A673 (cell line): ENCODE measurements at places on chromosomes 1 and 21.

DNA sequence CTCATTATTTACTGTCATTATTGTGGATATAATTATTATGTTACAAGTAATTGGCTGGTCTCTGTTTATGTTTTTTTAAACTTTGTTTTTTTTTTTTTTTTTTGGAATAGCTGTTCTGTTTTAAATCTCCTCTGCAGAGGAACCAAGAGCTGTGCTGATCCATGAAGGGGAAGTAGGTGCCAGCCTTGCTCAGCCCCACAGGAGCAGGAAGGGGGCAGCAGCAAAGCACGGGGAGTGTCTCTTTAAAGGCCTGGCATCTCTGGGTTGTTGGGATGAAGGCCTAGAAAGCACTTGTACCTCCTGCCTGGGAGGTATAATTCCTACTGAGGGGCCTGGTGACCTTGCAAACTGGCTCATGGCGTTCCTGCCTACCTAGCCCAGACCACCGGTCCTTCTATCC is 2.5 kb upstream of the GRHL3 start:
- H3K4me3 ChIP-seq: no peak overlapping the region
- no peaks in the 10 kb centered on the region for H3K36me3 ChIP-seq
- no peak for DNase-seq
- H3K4me1 ChIP-seq: peaks cover 24% of the 10 kb centered on the region

- no peak for DNase-seq
- H3K4me3 ChIP-seq: no peak overlapping the region
- no peaks in the 10 kb centered on the region for H3K4me1 ChIP-seq
Observed at GRCh38 chr1:244254467-244254866, 197.2 kb downstream of the ADSS2 start.

- H3K36me3 ChIP-seq: no peaks in the 10 kb centered on the region
- H3K4me1 ChIP-seq: peaks cover 77% of the 10 kb centered on the region
- H3K27ac ChIP-seq: peak overlapping the region; percentile 15
- DNase-seq: no peak
Observed at GRCh38 chr1:57272601-57273000, 151.3 kb downstream of the DAB1 start.

DNA sequence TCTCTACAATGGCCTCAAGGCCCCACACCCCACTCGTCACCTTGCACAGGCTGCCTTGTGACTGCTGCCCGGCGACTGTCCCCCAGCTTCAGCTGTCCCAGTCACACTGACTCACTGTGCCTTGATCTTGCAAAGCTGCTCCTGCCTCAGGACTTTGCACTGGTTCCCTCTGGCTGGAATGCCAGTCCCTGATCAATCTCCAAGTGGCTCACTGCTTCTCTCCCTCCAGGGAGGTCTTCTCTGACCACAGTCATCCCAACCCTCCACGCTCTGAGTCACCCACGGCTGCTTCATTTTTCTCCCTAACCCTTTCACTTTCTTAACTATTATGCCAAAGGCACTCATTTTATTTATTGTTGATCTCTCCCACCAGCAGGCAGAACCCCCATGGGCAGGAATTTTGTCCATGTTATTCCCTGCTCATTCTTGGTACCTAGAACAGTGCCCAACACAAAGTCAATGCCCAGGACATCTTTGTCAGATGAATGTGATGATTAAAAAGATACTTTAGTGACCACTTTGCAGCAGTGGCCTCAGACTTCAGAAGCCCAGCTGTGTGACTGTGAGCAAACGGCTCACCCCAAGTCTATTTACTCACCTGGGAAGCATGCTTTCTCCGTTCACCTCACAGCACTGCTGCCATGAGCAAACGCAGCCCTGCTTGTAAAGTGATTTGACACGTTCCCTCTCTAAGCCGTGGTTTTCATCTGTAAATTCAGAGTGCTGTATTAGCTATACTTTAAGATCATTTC is 53.4 kb downstream of the ZBTB18 start:
- H3K27me3 ChIP-seq: peaks cover 20% of the 10 kb centered on the region
- H3K4me3 ChIP-seq: no peak overlapping the region
- H3K4me1 ChIP-seq: peaks cover 9% of the 10 kb centered on the region
- no peak for DNase-seq
- no peaks in the 10 kb centered on the region for H3K36me3 ChIP-seq

DNA sequence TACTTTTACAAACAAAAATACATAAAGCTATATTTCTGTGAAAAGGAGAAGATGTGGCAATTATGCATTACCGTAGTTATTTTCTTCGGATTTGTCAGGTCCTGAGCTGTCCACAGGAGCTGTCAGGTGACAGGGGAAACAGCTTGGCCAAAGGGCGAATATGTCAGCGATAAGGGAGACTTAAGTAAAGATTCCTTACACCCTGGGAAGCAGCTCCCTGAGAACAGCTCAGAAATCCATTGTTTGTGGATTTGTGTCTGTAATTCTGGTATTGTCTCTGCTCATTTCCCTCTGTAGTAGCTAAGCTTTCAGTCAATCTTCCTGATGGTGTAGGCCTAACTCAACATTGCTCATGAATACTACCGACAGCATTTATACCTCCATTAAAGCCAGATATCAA is 7.1 kb upstream of the CD34 start:
- no peaks in the 10 kb centered on the region for H3K4me1 ChIP-seq
- H3K36me3 ChIP-seq: no peaks in the 10 kb centered on the region
- no peak for DNase-seq

- DNase-seq: no peak
- no peak overlapping the region for H3K4me3 ChIP-seq
- H3K27me3 ChIP-seq: no peaks in the 10 kb centered on the region
- no peaks in the 10 kb centered on the region for H3K4me1 ChIP-seq
- H3K27ac ChIP-seq: no peak overlapping the region
Observed at GRCh38 chr21:42711667-42712066, 58.2 kb downstream of the PDE9A start.

GRCh38 chr1:160066829-160067745 is 2.9 kb downstream of the KCNJ10 start:
- H3K27me3 ChIP-seq: peaks cover 14% of the 10 kb centered on the region
- H3K36me3 ChIP-seq: no peaks in the 10 kb centered on the region
- DNase-seq: peak; percentile 20
- H3K27ac ChIP-seq: no peak overlapping the region

DNA sequence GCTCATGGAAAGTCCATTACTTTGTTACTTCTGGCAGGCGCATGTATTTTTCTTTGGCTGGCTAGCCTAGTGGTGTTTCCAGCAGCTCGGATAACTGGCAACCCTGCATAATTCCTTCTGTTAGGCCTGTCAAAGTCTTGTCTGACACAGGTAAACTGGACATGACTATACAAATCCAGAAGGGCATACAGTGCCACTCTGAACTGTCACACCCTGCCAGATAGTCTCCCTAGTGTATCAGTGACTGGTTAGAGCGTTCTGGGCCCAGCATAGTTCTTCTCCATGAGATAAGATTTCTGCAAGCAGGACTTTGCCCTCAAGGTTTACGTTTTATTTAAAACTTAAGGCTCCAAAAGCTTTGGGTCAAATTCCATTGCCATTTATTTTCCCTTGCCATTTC is 177.7 kb upstream of the GORAB start:
- no peaks in the 10 kb centered on the region for H3K36me3 ChIP-seq
- H3K27ac ChIP-seq: no peak overlapping the region
- H3K27me3 ChIP-seq: no peaks in the 10 kb centered on the region

- peak overlapping the region; percentile 50 for H3K4me3 ChIP-seq
- peaks cover 9% of the 10 kb centered on the region for H3K4me1 ChIP-seq
- no peak overlapping the region for H3K27ac ChIP-seq
- H3K27me3 ChIP-seq: no peaks in the 10 kb centered on the region
Observed at GRCh38 chr1:29121936-29122681, 1.6 kb downstream of the TMEM200B start.
